Stromal cell of bone marrow (primary cell): ENCODE measurements at places on chromosomes 2 and 18.
A peak's percentile ranks its signal among the peaks of the same experiment; 100 is the strongest.

DNA sequence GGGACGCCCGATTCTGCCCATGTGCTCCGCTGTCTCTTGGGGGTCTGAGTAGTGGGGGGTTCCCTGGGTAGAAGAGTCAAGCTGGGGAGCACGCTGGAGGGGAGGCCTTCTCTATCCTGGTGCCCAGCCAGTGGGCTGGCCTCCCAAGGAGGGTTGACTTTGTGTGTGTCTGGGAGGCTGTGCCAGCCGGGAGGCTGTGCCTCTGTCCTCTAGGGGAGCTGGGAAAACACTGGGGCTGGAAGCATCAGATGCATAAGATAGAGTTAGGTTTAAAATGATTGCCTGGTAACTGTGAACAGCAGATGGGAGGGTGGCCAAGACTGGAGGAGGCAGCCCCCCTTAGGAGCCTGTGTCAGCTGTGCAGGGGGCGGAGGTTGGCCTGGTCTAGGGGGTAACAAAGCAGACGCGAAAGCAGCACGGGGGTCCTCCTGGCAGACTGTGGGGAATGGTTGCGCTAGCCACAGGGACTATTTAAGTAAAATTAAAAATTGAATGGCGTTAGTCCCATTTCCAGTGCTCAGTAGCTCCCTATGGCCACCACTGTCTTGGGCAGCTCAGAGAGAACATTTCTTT lies 1.3 kb downstream of the ING5 start:
- no peak for DNase-seq

- DNase-seq = no peak
These were observed 114.7 kb upstream of the OTOS start for GRCh38 chr2:240255165-240255491.

DNA sequence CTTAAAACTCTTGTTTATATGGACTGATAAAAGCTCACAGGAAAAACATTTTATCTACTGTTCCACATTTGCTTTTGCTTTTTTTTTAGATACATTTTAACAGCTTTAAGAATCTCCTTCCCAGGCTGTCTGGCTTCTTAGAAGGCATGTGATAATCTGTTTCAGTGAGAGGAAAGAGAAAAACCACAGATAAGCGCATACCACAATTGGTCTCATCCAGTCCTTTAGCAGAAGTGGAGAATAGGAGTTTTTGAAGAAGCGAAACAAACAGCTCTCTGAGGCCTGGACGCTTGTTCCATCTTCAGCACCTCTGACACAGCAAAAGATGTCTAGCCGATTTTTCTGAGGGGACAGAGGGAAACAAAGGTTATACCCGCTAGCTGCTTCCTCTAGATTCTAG lies 37.6 kb downstream of the RMC1 start:
- no peak for DNase-seq

GRCh38 chr2:234444893-234445292 lies 52.0 kb downstream of the ARL4C start:
- peak; percentile 89 for DNase-seq

DNA sequence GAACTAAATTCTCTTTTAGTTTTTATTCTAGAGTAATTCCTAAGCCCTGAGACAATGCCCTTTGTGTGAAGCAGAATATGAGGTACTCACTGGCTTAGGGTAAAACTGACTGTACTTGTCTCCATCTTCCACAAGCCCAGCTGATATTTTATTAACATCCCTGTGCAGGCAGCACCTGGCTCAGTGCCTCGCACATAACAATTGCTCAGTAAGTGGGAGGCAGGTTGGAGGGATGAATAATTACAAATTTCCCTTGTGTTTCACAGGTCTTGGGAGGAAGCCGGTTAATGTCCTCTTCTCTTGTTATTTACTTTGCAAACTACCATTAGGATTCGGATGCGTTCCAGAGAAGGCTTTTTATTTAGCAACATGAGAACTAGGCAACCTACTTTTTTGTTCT lies 249.8 kb upstream of the FSHR start:
- no peak for DNase-seq
